ENCODE measurements at places on chromosomes 3 and 15. TPM values are rescaled to one million over a fixed set of nuclear protein-coding genes. Genes with fewer than 3 reads are reported as not detected.

Gene MST1R
- 1.2 TPM for total RNA-seq

Gene CYP19A1
- 1.8 TPM for total RNA-seq

Gene DYNLT2B
- 2.8 TPM for total RNA-seq

Gene SERINC4
- total RNA-seq, result not detected

Gene SPESP1
- 2.2 TPM for total RNA-seq

Gene CYP8B1
- 0.14 TPM for total RNA-seq

Gene GP5
- total RNA-seq, result 0.09 TPM

Gene UBAP1L
- 3.7 TPM for total RNA-seq

Gene SAXO2
- 2.1 TPM for total RNA-seq

Gene MKRN3
- not detected for total RNA-seq

Gene GOLGA8G
- not detected for total RNA-seq

Gene LYZL4
- total RNA-seq, result not detected

Gene PRR20G
- not detected for total RNA-seq

Gene TRPM1
- not detected for total RNA-seq

Gene NR2F2
- total RNA-seq, result 208 TPM

Gene FEZF2
- not detected for total RNA-seq

DNA sequence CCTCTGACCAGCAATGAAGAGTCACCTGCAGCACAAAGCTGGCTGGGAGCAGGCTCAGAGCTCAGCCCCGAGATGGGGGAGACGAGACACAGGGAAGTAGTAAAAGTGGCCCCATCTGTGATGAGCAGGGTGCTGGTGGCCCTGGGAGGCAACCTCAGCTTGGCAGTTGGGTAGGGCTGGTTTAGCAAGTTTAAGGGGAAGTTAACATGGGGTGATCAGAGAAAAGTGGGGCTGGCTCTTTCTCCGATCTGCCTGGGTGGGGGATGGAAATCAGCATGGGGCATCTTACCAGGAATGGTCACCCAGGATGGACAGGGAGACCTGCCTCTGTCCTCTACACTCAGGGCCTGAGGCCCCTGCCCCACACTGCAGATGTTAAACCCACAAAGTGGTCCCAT, 29.9 kb upstream of the SFMBT1 start:
- no peak for DNase-seq

DNA sequence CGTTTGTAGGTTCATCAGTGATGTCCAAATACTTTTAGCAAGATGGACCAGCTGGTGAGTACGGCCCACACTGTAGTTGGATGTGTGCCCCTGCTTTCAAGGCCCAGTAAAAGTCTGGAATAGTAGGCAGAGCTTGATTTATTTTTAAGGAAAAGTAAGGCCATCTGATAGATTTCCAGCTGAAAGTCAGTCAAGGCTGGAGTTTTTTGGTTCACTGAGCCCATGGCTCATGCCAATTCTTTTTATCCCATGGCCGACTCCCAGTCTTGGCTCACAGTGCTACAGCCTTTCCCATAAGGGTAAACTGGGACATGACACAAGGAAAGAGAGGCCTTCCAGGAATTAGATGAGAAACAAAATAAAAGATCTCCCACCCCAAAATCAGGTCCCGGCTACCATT, 13.5 kb downstream of the CCDC80 start:
- DNase-seq, result no peak

- peak; percentile 69 for DNase-seq
Measured at GRCh38 chr15:40856746-40857145, 12.9 kb downstream of the SPINT1 start.

DNA sequence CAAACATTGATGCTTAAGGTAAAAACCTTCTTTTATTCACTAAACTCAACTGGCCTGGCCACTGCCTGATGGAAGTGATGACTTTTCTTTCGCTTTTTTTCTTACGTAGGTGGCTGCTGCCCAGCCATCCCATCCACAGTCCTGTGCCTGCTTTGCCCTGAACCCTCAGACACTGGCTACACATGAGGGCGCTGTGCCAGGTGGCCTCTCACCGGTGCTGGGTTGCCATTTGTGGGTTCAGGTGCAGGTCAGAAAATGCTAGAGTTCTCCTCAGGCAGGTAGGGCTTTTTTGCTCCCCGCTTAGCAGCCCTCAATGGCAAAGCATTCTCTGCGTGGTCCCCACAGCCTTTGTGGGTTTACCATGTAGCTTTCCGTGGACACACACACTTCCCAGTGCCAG, 88.3 kb upstream of the PRR23E start:
- DNase-seq, result no peak

- no peak for DNase-seq
Measured at GRCh38 chr15:54840621-54841398, 355.9 kb downstream of the RSL24D1 start.

GRCh38 chr15:84648539-84648938, 5.5 kb downstream of the WDR73 start:
- DNase-seq, result no peak

GRCh38 chr3:72080095-72080494, 295.1 kb upstream of the PROK2 start:
- DNase-seq, result no peak

- DNase-seq, result peak; percentile 89
Measured at GRCh38 chr15:29821416-29822099, 710 bp downstream of the TJP1 start.

DNA sequence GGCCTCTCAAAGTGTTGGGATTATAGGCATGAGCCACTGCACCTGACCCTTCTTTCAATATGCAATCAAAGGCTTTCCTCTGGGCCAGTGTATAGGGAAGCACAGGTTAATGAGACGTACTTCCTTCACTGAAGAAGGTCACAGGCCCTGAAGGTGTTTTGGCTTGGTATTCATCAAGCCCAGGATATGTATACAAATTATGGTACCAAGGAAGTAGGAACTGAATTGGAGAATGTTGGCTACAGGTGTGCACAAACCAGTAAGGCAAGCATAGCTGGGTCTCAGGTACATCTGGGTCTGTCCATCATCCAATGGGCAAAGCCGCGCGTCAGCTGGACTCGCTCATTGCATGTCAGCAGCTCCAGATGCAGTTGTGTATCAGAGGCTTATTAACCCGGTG, 237.9 kb downstream of the ADAMTS17 start:
- peak; percentile 24 for DNase-seq

- DNase-seq, result no peak
Measured at GRCh38 chr3:141849056-141849815, 27.2 kb upstream of the ATP1B3 start.

- no peak for DNase-seq
Measured at GRCh38 chr3:66467996-66468735, 32.7 kb downstream of the LRIG1 start.

DNA sequence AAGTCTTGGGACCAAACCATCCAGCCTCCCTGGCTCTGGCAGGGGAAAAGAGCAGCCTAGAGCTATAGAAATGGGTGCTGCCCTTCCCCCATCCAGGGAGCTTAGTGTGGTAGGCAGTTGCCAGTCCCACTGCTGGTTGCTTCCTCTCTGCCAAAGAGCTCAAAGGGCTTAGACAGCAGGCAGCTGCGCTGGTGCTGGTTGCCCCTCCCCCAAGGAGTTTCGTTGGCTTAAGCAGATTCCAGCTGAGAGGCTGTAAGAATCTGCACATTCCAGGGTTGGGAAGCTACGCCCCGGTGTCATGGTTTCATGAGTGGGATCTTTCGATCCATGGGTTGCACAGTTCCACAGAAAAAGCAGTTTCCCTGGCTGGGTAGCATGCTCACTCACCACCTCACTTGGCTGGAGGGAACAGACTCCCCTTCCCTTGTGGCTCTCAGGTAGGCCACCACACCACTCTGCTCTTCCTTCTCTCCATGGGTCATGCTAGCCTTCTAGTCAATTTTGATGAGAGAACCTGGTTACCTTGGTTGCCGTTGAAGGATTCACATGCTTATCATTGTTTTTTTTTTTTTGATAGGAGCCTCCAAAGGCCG, 195.1 kb downstream of the EPHA6 start:
- DNase-seq, result no peak

DNA sequence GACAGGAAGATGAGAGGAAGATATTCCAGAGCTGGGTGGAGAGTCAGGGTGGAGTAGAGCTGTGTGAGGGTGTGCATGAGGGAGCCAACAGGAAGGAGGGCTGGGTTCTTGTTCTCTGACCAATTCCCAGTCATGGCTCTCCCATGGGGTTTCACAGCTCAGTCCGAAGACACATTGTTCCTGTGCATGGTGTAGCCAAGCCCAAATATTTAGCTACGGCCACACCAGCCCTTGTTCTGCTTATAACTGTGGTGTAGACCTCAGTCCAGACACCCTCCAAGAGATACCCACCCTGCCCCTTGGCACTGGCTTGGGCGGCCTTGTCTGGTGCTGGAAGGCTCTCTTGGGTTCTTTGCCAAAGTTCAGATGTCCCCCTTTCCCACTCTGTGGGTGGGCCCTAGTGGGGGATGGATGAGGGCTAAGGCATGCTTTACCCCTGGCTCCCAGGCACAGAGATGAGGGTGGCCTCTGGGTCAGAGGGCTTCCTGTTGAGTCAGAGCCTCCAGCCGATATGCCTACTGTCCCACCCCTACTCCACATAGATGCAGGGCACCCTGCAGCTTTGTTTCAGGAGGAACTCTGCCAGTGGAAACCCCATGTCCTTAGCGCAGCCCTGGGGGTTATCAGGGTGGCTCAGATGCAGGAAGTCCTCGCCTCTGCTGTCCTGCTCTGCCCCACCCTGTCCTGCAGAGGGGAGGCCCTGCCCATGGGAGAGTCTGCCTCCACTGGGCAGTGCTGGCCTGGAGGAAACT, 271.2 kb upstream of the CTDSPL start:
- DNase-seq, result peak; percentile 87

DNA sequence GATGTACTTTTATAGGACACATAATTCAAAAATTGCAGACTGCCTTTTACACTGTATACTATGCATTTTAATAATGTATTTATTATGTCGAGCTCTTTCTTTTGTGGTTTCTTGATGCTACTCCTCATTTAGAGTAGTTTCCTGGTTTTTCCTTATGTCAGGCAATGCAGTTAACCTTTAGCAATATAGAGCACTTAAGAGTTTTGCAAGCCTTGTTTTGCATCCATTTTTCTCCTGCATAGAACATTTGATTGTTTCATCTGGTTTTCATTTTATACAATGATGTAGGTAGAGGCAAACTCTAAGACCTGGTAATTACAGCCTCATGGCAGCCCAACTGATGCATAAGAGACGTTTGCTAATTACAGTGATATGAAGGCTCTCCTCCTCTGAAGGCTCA, 86.3 kb downstream of the PDZRN3 start:
- DNase-seq, result no peak

DNA sequence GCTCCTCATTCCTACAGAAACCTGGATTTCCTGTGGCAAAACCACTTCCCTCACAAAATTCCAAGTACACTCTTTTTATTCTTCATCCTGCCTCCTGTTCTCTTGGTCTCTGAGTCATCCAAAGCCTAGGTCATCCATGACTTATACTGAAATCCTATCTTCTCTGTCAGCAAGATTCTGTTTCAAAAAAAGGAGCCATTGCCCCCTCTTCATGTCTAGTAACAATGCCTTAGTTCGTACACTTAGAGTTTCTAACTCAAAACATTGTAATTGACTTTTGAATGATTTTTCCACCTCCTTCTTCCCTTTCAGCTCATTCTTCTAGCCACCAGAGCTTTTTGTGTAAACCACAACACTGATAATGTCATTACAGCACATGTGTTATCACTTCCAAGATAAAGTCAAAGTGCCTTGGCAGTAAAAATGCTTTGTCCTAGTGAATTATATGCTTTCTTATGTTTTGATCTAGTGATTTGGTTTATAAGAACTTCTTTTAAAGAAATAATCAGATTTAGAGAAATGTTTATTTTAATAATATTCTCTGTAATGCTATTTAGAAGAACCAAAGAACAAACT, 256.5 kb upstream of the NECTIN3 start:
- DNase-seq, result no peak

GRCh38 chr15:83928878-83929418, 275.0 kb downstream of the ADAMTSL3 start:
- DNase-seq, result no peak

GRCh38 chr3:101195951-101196713, 124.2 kb downstream of the IMPG2 start:
- no peak for DNase-seq

- peak; percentile 15 for DNase-seq
Measured at GRCh38 chr3:183812761-183813445, 12.5 kb downstream of the MAP6D1 start.

DNA sequence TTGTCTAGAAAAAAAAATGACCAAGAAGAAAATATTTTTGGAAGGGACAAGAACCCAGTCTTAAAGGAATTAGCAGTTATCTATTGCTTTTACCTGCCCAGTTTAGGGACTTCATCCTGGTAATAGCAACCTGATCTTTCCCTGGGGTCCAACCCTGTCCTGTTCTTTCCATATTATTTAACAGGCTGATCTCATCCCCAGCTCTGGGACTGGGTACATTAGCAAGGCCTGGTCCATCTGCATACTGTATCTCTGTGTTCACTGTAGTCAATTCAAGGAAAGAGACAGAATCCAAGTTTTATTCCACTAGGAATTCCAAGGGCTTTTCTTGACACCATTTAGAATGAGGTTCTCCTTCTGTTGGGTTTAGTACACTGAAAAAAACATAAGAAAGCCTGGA, 191.7 kb upstream of the GADL1 start:
- DNase-seq, result no peak

- no peak for DNase-seq
Measured at GRCh38 chr15:67515090-67515489, 5.8 kb upstream of the C15orf61 start.

DNA sequence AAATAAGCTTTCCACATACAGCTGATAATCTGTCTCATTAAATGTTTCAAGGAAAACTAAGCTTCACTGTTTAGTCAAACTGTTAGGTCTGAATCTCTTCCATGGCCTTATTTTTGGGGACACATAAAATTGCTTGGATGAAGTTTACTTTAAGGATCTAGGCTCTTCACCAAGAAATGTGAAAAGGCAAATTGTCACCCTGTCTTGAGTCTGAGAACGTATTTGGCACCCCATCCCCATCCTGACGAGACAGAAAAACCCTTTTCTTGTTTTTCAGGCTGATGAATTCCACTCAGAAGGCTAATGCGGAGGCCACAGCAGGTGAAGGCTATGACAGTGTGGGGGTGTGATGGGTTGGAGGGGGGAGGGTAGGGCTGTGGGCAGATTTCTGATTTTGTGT, 226.6 kb downstream of the GREM1 start:
- no peak for DNase-seq

DNA sequence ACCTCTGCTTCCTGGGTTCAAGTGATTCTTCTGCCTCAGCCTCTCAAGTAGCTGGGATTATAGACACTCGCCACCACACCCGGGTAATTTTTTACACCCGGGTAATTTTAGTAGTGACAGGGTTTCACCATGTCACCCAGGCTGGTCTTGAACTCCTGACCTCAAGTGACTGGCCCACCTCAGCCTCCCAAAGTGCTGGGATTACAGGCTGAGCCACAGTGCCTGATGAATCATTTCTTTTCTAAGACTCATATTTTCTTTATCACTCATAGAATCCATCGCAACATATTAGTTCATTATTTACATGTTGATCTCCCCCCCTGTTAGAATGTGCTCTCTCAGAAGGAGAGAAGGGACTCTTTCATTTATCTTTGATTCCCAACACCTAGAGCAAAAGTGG, 109.5 kb upstream of the PTPRG start:
- no peak for DNase-seq

- peak; percentile 76 for DNase-seq
Measured at GRCh38 chr3:13507570-13508339, 27.6 kb downstream of the HDAC11 start.

DNA sequence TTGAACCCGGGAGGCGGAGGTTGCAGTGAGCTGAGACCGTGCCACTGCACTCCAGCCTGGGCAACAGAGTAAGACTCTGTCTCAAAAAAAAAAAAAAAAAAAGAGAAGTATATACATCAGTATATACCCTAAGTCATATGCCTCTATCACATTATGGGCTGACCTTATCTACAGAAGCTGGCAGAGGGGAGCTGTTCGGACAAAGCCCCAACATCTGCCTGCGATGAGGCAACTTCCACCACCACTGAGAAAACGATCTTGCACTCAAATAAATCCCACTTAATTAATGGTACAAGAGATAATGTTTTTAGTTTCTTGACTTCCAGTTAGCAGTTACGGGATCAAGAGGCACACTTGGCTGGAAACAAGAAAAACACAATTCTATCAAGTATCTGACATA, 2.2 kb downstream of the GLT8D1 start:
- no peak for DNase-seq

Data from posterior vena cava (tissue), 2 donors.